ENCODE measurements at places on chromosomes 3 and 15. TPM values are rescaled to one million over a fixed set of nuclear protein-coding genes. Genes with fewer than 3 reads are reported as not detected.

DNA sequence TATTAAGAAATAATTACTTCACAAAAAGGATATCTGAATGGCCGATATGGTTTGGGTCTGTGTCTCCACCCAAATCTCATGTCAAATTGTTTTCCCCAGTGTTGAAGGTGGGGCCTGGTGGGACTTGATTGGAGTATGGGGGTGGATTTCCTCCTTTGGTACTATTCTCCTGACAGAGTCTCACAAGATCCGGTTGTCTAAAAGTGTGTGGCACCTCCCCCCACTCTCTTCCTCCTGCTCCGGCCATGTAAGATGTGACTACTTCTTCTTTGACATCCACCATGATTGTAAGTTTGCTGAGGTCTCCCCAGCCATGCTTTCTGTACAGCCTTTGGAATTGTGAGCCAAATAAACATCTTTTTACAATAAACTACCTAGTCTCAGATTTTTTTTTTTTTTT lies 34.5 kb downstream of the ZBTB11 start:
- DNase-seq: no peak

- DNase-seq: no peak
Observed at GRCh38 chr3:57484563-57484962, 59.6 kb downstream of the DNAH12 start.

DNA sequence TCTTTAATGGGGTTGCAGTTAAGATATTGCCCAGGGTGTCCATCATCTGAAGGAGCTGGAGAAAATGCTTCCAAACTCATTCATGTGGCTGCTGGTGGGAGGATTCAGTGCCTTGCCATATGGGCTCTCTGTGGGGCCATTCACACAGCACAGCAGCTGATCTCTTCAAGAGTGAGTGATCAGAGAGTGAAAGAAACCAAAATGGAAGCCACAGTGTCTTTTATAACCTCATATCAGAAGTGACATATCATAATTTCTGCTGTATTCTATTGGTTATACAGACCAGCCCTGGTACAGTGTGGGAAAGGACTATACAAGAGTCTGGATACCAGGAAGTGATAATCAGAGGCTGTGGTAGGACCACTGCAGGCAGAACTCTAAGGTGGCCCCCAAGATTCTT lies 33.6 kb downstream of the HHLA2 start:
- no peak for DNase-seq

- DNase-seq: no peak
Observed at GRCh38 chr3:160748231-160748630, 7.8 kb upstream of the PPM1L start.

DNA sequence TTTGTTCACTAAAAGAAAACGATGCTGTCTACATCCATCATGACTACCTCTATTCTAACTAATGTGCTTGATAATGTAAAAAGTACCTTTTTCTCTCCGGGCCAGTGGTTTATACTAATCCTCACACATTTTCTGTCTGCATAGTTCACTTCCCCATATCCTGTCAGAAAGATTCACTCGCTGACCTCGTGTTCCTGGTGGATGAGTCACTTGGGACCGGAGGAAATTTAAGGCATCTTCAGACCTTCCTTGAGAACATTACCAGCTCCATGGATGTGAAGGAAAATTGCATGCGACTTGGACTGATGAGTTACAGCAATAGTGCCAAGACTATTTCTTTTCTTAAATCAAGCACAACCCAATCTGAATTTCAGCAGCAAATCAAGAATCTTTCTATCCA lies 33.8 kb downstream of the COL6A5 start:
- DNase-seq: no peak

DNA sequence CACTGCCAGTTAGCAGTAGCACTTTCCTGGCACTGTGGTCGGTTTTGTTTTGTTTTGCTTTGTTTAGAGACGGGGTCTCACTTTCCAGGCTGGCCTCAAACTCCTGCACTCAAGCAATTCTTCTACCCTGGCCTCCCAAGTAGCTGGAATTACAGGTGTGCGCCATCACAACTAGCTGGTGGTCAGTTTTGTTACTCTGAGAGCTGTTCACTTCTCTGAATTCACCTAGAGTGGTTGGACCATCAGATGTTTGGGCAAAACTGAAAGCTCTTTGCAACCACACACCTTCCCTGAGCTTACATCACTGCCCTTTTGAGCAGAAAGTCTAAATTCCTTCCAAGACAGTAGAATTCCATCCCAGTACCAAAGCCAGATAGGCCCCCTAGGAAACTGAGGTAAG lies 22.6 kb downstream of the CLDN18 start:
- DNase-seq: no peak

DNA sequence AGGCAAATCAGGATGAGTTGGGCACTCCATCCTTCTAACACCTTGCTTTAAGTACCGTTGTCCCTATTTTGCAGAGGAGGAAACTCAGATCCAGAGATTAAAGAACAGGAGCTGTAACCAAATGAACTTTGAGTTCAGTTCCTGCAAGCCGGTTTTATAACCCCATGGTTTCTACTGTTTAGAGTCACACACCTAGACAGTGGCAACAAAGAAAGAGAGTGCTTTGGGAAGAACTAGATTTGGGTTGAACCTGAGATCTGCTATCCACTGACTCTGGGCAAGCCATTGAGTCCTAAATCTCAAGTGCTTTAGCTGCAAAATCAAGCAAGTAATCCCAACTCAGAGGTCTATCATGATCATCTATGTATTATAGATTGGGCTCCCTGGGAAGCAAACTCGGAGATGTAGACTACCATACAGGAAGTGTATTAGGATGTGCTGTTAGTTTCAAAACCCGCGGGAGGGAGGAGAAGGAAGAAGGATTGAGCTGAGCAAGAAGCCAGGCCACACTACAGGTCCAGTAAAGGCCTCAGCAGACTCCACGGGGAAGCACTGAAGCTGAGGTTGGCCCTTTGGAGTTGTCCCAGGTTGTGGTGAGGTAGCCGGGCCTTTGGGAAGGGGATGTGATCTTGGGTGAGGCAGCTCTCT lies 42.2 kb downstream of the SRGAP3 start:
- no peak for DNase-seq

DNA sequence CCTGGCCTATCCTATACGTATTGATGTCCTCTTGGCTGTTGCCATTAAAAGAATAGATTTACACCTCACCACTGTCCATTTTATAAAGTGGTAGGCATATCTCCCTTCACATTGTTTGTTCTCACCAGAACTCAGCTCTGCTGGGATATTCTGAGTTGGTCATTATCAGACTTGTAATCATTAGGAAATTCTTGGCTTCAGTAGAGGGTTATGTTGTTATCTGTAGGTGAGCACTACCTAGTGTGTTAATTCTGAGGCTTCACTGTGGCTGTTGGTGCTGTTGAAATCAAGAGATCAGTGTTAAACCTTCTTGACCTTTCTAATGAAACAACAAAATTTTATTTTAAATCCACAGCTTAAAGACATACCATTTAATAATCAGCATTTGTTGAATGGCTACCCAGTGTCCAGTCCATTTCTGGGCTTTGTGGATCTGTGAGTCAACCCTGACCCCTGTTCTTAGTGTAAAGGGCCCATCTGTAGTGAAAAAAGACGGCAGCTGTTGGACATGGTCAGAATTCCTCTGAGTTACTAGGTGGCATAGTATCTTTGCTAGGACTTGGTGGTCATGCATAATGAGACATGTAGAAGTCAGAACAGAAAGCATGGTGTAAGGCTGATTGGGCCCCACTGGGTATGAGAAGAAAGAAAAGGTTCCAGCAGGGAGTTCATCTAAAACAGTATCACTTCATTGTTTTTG lies 32.9 kb upstream of the P4HTM start:
- DNase-seq: no peak

DNA sequence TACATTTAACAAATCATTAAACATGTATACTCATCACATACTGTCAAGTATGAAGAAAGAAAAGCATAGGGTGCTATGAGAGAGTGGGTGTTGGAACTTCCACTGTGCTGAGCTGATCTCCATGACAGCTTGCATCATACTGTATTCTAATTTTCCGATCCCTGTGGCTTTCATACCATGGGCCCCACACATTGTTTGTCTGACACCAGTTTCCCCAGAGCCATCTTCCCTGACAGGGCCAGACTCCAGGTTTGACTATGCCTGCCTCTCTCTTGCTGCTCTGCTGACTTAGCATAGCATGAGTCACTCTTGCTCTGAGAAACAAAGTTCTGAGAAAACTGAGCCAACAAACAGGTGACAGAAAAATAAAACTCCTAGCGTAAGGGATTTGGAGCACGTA lies 37.0 kb upstream of the CASR start:
- DNase-seq: no peak

DNA sequence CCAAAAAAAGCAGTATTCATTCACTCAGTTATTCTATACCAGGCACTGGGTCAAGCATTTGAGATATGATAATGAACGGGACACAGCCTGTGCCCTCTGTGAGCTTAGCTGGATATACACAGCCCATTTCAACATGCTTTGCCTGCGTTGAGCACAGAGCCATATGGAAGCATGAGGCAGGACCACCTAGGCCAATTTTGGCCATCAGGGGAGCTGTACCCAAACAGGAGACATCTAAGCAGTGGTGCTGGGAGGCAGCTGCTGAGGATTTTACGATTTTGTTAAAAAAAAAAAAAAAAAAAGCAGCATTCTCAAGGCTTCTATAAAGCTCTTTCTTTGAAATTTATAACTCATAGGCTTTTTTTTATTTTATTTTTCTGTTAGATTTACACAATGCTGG lies 87.2 kb upstream of the SLC2A2 start:
- no peak for DNase-seq

- no peak for DNase-seq
Observed at GRCh38 chr3:61666615-61667330, 105.4 kb downstream of the PTPRG start.

DNA sequence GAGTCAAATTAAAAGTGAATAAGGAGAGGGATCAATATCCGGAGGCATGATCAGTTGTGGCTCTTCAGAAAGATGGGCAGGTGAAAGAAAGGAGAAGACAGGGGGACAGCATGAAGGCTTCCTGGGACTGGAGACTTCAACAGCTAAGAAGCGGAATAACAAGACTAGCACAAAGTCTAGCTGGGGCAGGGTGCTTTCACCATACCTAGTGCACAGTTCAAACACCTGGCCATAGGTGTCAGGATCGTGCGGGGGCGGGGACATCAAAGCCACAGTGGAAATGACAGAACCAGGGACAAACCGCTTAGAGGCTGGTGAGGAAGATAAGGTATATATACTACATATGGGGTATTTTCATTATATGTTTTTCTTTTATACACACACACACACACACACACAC lies 66.2 kb upstream of the FOXP1 start:
- DNase-seq: no peak

DNA sequence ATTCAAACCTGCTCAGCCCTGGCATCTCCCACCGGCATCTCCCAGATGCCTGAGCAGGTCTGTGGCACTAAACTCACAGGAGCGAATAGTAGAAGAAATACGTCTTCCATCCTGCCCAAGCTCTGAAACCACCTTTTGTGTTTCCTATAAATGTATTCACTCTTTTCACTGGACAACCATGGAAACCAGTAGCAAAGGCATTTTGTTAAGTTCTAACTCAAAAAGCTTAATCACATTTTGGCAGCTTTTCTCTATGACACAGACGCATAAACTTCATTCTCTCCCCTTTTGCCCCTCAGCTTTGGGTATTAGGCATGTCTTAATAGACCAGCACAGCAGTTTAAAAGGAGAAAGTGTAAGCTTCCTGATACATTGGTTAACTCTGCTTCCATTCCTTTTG lies 24.5 kb upstream of the ARNT2 start:
- no peak for DNase-seq

- DNase-seq: no peak
Observed at GRCh38 chr3:18558507-18558906, 133.4 kb upstream of the SATB1 start.

GRCh38 chr3:12051586-12051985 lies 47.4 kb downstream of the SYN2 start:
- no peak for DNase-seq

DNA sequence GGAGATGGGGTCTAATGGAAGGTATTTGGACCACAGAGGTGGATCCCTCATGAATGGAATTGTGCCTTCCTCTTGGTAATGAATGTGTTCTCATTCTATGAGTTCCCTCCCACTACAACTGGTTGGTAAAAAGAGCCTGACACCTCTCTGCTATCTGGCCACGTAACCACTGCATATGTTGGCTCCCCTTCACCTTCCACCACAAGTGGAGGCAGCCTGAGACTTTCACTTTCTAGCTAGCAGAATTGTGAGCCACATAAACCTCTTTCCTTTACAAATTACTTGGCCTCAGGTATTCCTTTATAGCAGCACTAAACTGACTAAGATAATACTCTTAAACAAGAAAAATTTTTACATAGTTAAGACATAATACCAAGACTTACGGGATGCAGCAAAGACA lies 155.3 kb downstream of the NR1I2 start:
- no peak for DNase-seq

- DNase-seq: no peak
Observed at GRCh38 chr3:170274641-170275040, 52.4 kb downstream of the PRKCI start.

- DNase-seq: no peak
Observed at GRCh38 chr3:180135101-180135500, 98.4 kb upstream of the PEX5L start.

DNA sequence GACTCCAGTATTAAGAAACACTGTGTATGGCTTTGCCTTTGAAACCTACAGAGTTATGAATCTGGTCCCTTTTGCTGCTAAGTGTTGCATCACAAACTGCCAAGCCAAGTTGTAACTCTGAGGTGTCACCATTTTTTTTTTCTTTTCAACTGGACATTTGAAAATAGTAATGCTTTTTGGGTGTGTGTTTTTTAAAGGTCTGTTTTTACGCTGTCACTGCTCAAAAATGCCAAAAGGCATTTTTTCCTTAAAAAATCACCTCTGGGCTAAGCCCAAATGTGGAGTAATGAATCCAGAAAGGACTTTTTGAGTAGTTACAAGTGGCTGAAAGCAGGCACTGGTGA lies 9.5 kb downstream of the SMAD3 start:
- no peak for DNase-seq

- DNase-seq: no peak
Observed at GRCh38 chr3:171165499-171165921, 139.0 kb upstream of the SLC2A2 start.

DNA sequence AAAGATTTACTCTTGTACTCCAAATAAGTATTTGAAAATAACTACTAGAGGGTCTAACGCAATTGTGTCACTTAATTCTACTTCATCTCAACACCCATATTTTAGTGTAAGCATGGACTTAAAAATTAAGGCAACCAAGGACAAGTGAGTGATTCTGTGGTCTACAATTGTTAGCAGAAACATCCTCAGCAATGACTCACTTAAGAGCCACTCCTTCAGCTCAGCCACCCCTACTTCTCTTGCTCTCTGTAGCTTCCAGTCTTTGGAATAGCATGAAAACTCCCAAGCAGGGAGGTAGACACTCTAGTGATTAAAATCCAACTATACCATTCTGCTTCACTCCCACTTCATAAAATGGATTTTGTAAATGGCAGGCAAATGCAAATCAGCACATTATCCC lies 116.0 kb upstream of the LRRN1 start:
- DNase-seq: no peak

- no peak for DNase-seq
Observed at GRCh38 chr3:150453353-150453752, 45.3 kb downstream of the TSC22D2 start.

The EPHB1 gene
- total RNA-seq: 0.69 TPM

The TMPRSS7 gene
- total RNA-seq: not detected

The SLC7A14 gene
- 0.05 TPM for total RNA-seq

The MESP2 gene
- not detected for total RNA-seq

The DAZL gene
- total RNA-seq: not detected

The TAGLN3 gene
- not detected for total RNA-seq

The DUOXA2 gene
- total RNA-seq: not detected

The GP5 gene
- total RNA-seq: 0.28 TPM

The DNASE1L3 gene
- total RNA-seq: 0.80 TPM

The LRRIQ4 gene
- 0.30 TPM for total RNA-seq

The C3orf49 gene
- total RNA-seq: not detected

The MUC4 gene
- 0.99 TPM for total RNA-seq

The TUSC2 gene
- 21.3 TPM for total RNA-seq
